ENCODE measurements at places on chromosomes 16 and 17. TPM values are rescaled to one million over a fixed set of nuclear protein-coding genes. Genes with fewer than 3 reads are reported as not detected.

The EPOP gene
- total RNA-seq, result 31.8 TPM

The CD2BP2 gene
- total RNA-seq, result 42.3 TPM

The NAGS gene
- 1.3 TPM for total RNA-seq

The QPRT gene
- 5.7 TPM for total RNA-seq

The TMEM88 gene
- 3.5 TPM for total RNA-seq

GRCh38 chr16:15536843-15537242 lies 102.5 kb downstream of the BMERB1 start:
- DNase-seq, result no peak

GRCh38 chr16:87161822-87162676 lies 155.1 kb downstream of the C16orf95 start:
- DNase-seq, result peak; percentile 63

Measured in activated CD4-positive, alpha-beta T cell treated with anti-CD3 and anti-CD28 coated beads for 36 hours (primary cell).